ENCODE measurements at places on chromosomes 5 and 9. TPM values are rescaled to one million over a fixed set of nuclear protein-coding genes. Genes with fewer than 3 reads are reported as not detected.

DNA sequence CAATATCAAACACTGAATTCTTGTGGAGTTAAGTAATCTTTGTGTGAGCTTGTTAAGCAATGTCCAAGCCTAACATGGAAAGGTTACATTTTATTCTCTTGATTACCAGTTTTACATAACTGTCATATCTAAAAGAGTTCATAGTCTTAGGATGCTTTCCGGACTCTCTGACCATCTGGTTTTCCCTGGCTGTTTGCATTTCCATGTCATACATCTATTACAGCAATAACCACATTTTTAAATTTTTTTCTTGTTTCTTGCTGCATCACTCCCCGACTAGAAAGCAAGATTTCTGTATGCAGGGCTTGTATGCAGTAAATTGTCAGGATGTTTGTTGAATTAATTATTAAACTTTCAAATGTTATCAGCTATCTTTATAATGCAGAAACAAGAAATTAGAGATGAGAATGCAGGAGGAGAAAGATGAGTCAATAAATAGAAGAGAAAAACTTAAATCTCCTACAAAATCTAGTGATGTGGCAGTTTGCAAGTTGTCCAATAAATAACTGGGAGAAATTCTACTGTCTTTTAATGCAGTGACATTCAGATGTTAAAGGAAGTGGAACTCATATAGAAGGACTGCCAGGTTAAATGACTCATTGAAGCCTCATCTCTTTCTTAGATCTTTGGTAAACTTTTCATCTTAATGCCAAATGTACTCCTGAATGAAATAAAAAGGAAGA lies 179.6 kb upstream of the SGCD start:
- DNase-seq: no peak
- H3K4me3 ChIP-seq: no peak overlapping the region
- no peaks in the 10 kb centered on the region for H3K4me1 ChIP-seq

DNA sequence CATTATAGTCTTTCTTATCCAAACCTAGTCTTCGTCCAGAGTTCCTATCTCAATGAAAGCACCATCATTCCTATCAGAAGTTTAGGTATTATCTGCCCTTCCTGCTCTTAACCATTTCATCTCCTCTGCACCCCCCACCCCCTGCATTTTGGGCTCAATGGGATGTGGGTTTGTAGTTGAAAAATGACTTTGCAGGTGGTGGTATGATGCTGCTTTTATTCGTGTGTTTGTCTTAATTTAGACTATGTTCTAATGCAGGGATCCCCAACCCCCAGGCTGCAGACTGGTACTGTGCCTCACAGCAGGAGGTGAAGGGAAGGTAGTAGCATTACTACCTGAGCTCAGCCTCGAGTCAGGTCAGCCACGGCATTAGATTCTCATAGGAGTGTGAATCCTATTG lies 49.4 kb upstream of the ZNF608 start:
- no peak overlapping the region for H3K27ac ChIP-seq
- DNase-seq: no peak
- H3K4me3 ChIP-seq: no peak overlapping the region
- H3K36me3 ChIP-seq: no peaks in the 10 kb centered on the region

Gene SETD9
- total RNA-seq: 11.9 TPM

Gene TBC1D2
- total RNA-seq: 7.4 TPM

Gene DMRTA1
- total RNA-seq: 3.3 TPM

Gene ENHO
- total RNA-seq: 12.2 TPM

Gene FBN2
- total RNA-seq: 15.9 TPM

Gene PDE6A
- total RNA-seq: not detected

Gene DMRT3
- not detected for total RNA-seq

Data from H1 (cell line).